ENCODE measurements at places on chromosomes 7 and 10.

- DNase-seq = no peak
Observed at GRCh38 chr10:114278140-114278883, 39.3 kb downstream of the VWA2 start.

DNA sequence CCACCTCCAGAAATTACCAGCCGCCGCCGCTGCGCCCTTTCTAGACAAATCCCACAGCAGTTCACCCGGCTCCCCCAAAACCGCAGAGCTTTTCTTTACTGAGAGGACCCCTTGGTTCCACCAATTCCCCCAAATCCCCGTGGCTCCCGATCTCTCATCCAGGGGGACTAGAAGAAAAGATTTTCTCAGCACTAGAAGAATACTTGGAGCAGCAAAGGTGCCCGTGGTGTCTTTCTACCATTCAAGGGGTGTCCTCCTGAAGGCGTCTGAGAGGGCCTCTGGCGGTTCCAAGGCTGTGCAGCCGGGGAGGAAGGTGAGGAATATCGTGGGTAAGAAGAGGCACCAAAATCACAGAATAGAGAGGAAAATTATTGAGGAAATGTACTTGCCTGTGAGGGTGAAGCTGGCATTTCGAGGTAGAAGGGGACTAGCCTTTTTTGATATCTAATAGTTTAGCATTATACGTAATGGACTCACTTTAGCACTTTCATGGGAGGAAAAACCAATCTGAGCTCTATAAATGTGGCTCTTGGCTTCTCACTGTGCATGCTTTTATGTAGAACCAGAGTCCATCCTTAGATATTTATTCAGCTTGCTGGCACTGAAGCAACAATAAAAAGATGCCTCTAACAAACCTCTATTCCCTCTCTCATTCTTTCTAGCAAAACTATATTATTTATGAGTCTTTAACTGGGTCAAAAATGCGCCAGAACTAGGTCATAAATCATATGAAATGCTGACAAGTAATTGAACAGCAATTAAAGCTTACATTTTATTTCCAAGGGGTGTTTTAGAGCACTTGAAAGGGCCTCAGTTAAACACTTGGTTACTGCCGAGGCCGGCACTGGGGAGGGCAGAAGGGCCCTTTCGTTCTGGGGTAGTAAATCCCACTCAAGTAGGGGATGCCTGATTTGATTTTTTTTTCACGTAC lies 13.8 kb upstream of the HOXA2 start:
- DNase-seq = no peak

- DNase-seq = no peak
Observed at GRCh38 chr10:3287572-3288445, 115.2 kb upstream of the PITRM1 start.

- no peak for DNase-seq
Observed at GRCh38 chr7:73433924-73434700, 534 bp downstream of the FZD9 start.

DNA sequence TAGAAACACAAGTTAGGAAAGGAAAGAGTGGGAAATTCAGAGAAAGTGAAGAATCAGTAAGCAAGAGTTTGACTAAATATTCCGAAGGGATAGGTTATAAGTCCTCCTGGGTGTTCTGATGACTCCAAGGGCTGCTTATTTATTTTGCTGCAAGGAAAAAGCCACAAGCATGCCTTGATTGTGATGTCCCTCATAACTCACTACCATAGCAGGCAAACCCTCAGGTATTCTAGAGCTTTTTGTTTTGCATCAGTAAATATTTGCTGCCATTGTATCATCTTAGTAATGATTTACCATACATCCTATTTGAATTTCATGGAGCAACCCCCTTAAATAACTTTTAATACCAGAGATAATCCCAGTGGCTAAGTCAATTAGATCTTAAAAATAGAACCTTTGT lies 688.1 kb downstream of the SUGCT start:
- no peak for DNase-seq

- no peak for DNase-seq
Observed at GRCh38 chr7:50275430-50275829, 29.1 kb upstream of the IKZF1 start.

DNA sequence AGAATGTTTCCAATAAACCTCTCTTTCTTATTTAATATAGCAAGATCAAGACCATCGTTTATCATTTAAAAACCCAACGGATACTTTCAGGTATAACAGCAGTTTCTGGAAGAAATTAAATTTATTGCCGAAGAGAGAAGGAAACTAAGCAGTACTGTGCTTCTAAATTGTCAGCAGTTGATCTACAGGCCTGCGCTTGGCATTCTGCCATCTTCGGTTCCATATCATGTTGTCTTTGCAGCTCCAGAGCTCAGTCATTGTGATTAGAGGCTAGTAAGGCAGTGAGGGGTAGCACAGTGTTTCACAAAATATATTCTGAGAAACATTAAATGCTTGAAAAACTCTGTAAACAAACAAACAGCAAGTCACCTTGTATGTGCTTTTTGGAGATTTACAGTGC lies 301.3 kb downstream of the REEP3 start:
- no peak for DNase-seq

GRCh38 chr7:78576236-78576635 lies 777.7 kb downstream of the PHTF2 start:
- no peak for DNase-seq

- no peak for DNase-seq
Observed at GRCh38 chr10:62616885-62617590, 187.5 kb upstream of the ADO start.

GRCh38 chr7:25381818-25382589 lies 153.7 kb upstream of the NPVF start:
- no peak for DNase-seq

DNA sequence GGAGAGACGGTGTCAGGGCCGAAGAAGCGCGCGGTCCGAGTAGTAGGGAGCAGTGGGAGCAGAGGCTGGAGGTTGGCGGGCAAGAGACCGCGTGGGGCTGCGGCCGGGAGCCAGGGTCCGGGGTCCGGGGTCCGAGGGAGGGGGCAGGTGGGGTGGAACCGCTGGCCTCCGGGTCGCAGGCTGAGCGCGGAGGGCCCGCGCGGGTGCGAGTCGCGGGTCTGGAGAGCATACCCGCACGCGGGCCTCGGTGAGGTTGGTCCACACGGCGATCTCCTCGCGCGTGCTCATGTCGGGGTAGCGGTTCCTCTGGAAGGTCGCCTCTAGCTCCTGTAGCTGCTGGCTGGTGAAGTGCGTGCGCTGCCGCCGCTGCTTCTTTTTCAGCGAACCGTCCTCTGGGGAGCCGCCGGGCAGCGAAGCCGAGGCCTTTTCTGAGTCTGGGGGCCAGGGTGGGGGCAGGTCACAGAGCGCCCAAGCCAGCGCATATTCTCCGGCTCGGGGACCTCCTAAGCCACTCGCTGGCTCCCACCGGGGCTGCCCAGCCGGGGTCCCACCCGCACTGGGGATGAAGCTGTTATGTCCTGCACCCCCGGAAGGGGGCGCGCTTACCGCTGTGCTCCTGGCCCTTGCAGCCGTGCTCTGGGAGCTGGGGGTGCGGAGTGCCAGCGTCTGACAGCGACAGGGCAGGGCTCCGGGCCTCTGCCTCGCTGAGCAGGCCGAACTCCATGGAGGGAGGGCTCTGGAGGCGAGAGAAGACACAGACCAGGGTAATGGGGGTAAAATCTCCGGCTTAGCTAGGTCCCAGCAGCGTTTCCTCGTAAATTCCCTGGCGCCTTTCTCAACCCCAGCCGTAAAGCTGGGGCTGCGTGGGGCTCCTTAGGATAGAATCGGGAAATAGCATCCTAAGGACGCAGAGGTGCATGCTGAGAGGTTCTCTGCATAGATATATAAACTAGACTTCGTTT lies 5.5 kb downstream of the ELOVL3 start:
- no peak for DNase-seq

DNA sequence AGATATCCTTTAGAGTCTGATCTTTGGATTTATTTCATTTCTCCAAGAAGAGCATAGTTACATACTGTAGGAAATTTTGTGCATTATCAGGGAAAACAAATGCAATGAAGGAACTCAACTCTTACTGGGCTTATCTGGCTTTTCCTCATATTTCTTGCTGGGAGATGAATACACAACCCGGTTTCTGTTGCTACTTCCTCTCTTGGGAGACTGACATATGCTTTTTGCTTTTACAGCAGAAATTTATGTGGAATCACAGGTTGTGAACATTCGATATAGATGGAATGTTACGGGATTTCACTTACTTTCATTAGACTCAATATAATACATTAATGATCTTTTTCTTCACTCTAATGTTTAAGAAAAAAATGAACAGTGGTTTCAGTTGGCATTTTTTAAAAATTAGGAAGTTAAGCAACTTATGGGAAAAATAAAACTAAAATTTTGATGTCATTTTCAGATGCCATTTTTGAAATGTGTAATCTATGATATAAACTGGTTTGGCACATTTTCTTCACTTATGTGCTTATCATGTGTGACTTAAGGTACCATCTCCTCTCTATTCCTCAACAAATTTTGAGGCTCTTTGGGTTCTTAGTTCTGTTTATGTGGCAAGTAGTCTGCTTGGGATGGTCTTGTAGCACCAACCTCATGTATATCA lies 7.1 kb downstream of the SND1 start:
- no peak for DNase-seq

DNA sequence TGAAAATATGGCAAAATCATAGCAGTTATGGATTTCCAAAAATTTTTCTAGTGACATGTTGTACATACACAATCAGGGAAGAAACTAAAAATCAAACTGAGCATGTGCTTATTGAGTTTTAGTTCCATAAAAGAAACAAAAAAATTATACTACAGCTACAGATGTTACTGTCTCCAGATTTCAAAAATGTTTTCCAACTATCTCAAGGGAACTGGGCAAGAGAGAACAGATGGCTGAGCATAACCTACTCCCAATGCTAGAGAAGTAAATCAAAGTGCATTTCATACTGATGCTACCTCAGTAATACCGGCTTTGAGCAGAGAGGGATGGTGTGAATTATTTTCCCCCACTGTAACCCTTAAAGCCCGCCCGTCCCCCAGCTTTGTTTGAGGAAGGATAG lies 40.7 kb upstream of the KMT2C start:
- DNase-seq = no peak

GRCh38 chr10:77604941-77605351 lies 32.7 kb downstream of the KCNMA1 start:
- DNase-seq = no peak

- no peak for DNase-seq
Observed at GRCh38 chr10:113362645-113363091, 190.2 kb upstream of the HABP2 start.

DNA sequence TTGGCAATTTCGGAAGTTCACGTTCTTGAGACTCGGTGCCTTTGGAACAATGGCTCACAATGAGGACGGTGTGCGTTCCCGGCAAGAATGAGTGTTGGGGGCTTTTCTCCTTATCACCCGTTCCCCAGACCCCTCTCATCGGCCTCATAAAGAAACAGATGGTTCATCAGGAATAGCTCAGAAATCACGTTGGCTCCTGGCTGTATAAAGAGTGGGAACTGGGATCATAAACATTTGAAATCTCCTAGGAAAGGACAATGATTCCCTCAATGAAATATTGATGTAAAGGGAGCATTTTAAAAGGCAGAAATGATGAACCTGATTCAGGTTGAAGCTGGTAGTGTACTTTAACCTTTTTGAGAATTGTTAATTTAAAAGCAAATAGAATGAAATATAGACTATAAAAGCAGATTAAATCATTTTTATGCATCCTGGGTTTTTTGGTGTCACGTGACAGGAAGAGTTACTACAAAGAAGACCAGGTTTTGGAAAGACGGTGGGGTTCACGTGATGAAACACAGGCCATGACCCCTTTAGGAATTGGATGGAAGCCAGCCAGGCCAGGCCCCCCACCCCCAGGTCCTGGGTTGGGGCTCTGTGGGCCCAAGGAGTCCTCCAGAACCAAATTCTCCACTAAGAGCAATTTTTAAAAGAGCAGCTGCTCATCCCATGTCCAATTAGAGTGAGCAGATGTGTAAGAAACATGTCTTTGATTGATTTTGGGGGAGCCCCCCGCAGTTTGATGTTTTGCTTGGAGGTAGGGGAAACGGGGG lies 63.0 kb downstream of the CUX1 start:
- DNase-seq = no peak

DNA sequence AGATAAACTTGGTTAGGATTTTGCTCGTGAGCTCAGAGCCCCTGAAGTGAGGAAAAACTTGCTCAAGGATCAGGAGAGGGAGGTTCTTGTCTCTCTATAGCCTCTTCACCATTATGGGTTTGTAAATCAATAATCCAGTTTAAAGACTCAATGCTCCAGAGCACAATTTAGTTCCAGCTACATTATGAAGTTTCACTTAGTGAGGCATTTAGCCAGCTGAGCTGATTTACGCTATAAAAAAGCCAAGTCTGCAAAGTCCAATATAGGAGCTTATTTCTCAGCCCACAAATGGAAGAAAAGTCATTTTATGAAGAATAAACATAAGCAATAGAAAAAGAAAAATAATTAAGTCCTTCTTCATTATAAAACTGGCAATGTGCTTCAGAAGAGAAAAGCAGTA lies 130.6 kb downstream of the STRA8 start:
- no peak for DNase-seq

GRCh38 chr10:104117839-104118323 lies 4.1 kb upstream of the SFR1 start:
- DNase-seq = no peak

GRCh38 chr10:62820586-62820985 lies 4.4 kb upstream of the EGR2 start:
- no peak for DNase-seq

DNA sequence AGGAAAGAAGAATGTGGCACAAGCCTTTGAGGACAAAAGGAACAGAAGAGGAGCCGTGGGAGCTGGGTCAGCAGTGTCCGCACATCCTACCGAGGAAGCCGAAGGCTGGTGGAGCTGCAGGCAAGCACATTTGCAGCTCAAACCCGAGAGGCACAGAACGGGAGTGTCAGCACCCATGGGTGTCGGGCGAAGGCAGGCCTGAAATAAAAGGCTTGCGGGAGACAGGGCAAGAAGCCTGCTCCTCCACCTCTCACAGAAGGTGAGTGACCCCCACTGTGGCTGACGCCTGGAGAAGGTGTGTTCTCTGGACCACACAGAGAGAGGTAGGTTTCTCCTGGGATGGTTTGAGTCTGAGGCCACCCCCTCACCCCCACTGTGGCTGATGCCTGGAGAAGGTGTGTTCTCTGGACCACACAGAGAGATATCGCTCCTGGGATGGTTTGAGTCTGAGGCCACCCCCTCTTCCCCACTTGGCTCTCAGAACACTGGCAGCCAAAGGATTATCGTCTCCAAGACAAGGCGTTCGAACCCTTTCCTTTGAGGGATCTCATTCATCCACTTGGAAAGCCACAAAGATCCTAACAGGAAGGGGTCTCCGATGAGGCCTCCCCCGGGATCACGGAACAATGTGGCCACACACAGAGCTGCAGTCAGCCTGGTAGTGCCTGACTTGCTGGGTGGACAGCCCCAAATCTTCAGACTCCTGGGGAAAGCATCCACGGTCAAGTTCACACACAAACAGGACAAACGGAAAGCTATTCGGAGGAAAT lies 21.6 kb upstream of the GTPBP4 start:
- DNase-seq = no peak

- no peak for DNase-seq
Observed at GRCh38 chr10:88999625-89000024, 9.0 kb downstream of the FAS start.

All from fibroblast of skin of left quadriceps (primary cell).